DMS53 (cell line): ENCODE measurements at places on chromosomes 1 and 21.
A peak's percentile ranks its signal among the peaks of the same experiment; 100 is the strongest.

DNA sequence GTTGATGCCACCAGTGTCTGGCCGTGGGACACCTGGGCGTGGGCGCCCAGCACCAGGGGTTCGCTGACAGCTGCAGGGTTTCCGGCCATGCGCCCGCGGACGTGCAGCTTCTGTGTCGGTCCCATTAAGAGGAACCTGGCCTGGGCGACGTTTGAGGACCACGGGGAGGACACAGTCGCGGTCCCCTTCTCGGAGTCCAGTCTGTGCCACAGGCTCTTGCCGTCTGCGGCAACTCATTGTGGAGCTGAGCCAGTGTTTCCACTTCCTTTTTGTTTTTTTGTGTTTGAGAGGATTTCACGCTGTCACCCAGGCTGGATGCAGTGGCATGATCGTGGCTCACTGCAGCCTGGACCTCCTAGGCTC, 1.6 kb upstream of the C1orf159 start:
- peak; percentile 40 for DNase-seq

GRCh38 chr1:211710566-211711314, 35.3 kb upstream of the NEK2 start:
- no peak for DNase-seq

DNA sequence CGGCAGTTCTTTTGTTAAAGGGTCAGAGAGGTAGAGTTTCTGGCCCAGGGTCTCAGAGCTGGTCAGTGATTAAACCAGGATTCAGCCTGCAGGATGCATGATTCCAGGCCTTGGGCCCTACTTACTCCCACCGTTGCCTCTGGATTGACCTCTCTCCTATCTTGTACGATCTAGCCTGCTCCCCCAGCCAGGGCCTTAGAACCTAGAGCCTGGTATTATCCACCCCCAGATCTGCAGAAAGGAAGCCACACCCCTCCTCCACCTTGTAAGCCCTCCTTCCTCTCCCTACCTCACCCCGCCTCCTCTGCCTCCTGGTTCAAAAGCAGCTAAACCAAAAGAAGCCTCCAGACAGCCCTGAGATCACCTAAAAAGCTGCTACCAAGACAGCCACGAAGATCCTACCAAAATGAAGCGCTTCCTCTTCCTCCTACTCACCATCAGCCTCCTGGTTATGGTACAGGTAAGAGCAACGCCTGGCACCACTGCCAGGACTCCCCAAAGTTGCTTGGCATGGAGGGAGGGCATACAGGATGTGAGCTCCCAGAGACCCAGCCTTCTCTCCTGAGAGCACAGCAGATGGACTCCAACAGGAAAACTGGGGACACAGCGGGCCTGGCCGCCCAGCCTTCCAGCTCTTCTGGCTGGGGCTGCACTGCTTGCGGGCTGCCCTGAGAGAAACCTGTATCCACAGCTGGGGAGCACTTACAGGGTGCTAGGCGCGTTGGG, at the start of gene CD52:
Gene CD52 (plus strand): TSS at position 347 of the 726 bp plus-strand sequence. CDS start 60 bp downstream, at position 407.
- no peak for DNase-seq

- DNase-seq = no peak
These were observed 102.4 kb downstream of the FAM78B start for GRCh38 chr1:166064313-166064926.

GRCh38 chr1:46735708-46736324, 16.9 kb upstream of the EFCAB14 start:
- peak; percentile 75 for DNase-seq

DNA sequence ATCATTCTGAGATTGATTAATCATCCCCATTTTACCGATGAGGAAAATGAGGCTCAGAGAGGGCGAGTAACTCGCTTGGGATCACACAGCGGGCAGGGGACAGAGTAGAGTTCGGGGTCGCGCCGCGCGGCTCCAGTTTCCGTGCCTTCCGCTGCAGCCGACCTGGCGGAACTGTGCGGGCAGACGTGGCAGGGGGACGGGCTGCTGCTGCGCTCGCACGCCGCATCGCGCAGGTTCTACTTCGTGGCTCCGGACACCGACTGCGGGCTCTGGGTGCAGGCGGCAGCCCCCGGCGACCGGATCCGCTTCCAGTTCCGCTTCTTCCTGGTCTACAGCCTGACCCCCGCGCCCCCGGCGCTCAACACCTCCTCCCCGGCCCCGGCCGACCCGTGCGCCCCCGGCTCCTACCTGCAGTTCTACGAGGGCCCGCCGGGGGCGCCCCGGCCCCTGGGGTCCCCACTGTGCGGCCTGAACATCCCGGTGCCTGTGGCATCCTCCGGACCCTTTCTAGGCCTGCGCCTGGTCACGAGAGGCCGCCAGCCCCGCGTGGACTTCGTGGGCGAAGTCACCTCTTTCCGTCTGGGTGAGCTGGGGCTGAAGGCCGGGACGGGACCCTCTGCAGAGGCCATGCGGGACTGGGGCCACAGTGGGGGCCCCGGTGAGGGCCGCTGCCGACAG, 2.3 kb downstream of the LDLRAD2 start:
- DNase-seq = peak; percentile 72

- DNase-seq = no peak
These were observed 36.6 kb upstream of the SLC44A3 start for GRCh38 chr1:94783342-94784189.

DNA sequence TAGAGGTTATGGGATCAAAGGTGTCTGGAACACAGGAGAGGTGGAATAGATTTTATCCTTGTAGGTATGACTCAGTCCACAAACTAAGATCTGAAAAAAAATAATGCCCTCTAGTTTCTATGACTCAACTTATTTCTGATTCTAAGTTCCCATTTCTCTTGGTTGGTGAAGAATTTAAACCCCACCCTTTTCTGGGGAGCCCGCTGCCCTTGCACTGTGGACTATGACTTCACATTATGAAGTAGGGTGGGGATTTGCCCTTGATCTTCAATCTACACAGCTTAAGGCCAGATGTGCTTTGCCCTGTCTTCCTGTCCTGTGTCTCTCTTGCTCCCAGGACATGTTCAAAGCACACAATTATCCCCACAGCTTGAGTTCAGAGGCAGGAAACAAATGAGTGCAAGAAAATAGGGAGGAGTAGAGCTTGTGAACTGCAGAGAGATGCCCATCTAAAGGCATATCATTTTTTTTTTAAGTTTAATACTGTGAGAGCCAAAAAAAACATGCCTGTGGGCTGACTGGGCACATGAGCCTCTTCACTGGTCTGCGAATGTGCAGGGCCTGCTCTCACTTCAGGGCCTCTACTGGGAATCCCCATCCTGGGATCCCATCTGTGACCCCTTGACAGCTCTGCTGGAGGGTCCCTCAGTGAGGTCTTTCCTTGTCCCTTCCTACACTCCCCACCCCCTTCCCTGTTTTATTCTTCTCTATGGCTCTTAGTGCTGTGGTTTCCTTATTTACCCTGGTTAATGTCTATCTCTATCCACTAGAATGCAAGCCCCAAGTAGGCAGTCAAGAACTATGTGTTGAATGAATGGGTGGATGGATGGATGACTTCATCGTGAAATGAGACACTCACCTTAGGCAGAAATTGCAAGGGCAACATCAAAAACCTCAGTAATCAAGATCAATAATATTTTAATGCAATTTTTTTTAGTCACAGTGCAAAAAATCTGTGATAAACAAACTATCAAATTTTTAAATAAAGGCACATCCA, 61.5 kb downstream of the CD58 start:
- no peak for DNase-seq

GRCh38 chr21:29630441-29630840, 309.4 kb downstream of the GRIK1 start:
- DNase-seq = no peak

GRCh38 chr1:241215203-241215602, 141.8 kb downstream of the RGS7 start:
- no peak for DNase-seq

DNA sequence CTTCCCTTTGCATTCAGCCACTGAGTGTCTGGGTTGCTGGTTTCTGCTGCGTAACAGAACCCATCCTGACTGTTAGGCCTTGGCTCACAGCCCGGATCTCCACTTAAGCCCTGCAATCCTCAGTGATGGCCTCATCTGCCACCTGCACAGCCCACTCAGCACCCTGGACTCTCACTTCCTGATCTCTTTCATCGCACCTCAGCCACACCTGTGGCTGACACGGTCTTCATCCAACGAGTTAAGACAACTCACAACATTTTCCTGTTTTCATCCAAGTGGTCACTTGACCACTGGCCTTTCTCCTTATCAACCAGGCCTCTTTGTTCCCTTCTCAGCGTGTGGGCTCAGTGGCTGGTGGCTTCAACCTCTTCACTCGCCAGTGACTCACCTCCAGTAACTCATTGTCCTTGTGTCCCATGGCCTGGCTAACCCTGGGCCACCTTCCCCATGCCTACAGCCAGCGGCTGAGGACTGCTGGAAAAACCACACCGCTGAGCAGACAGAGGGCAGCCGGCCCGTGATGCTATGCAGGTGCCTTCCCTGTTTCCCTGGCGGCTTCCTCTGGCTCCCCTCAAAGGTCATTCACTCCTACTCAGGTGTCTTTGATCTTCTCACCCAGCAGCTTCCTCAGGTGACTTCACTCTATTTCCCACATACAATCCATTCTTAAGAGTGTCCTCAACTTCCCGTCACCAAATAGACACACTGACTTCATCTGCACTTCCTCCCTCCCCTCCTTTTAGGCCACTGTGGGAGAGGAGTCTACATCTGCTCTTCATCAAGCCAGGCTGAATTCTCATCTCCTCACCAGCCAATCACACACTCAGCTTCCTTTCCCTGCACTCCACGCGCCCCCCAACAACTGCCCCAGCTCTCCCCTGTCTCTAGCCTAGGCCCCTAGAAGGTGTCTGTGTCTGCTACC, 19.9 kb upstream of the EDN2 start:
- peak; percentile 98 for DNase-seq

- DNase-seq = no peak
These were observed 15.5 kb downstream of the TEX35 start for GRCh38 chr1:178528228-178528952.

DNA sequence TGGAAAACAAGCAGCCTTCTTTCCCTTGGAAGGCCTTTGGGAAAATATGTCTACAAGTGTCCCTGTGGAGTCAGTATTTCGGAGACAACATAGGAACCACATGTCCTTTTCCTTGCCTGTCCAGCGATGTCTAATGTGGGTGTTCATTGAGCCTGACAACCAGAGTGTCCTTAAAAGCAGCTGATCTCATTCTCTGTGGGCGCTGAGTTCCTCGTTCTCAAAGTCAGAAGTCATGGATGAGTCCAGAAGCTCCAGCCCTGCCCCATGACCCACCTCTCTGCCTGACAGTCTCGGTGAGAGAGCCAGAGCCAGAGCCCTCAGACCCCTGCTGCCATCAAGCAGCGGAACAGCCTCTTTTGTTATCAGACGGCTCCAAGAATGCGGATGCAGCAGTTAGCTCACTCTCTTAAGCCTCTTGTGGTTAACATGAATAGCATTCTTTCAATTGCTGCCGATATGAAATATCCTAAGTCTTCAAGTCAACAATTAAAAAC, 329.2 kb downstream of the TGFB2 start:
- DNase-seq = peak; percentile 35

- DNase-seq = no peak
These were observed 10.5 kb downstream of the WNT9A start for GRCh38 chr1:227937031-227937837.

DNA sequence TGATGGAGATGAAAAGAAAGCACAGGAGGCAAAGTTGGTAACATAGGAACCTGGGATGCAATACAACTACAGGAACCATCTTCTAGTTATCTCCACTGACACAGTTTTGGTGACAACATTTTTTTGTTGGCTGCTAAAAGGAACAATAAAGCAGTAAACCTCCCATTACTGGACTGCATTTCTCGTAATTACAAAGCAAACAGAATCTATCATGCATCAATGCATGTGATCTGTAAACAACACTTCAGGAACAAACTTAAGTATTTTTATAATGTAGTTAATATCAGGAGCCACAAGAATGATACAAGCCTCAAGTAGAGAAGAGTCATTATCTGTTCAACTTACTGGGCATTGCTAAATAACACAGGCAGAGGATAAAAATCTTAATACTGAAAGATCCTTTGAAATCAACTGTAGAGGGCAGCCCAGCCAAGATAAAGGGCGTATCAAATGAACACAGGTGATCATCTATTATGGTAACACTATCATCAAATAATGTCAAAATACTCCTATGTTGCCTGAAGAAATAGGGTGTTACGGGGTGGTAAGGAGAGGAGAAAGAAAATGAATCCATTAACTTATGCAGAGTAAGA, 193.3 kb downstream of the EIF4G3 start:
- peak; percentile 65 for DNase-seq

- peak; percentile 32 for DNase-seq
These were observed 6.3 kb downstream of the KIF17 start for GRCh38 chr1:20711285-20712214.

DNA sequence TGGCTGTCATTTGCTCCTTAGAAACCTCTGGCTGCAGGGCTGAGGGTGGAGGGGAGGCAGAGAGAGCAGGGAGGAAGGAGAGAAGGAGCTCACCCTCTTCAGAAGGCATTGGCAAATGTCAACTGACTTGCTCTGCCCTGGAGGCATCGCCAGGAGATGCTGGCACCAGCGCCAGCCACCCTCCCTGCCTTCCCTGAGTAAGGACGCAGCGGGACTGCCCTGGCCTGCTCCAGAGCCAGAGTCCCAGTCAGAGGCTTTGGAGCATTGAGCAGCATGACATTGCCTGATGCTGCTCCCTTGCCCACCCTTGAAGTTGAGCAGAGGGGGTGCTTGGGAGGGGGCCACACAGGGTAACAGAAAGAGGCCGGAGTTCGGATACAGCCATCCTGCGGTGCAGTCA, 62.3 kb downstream of the DISP3 start:
- no peak for DNase-seq

DNA sequence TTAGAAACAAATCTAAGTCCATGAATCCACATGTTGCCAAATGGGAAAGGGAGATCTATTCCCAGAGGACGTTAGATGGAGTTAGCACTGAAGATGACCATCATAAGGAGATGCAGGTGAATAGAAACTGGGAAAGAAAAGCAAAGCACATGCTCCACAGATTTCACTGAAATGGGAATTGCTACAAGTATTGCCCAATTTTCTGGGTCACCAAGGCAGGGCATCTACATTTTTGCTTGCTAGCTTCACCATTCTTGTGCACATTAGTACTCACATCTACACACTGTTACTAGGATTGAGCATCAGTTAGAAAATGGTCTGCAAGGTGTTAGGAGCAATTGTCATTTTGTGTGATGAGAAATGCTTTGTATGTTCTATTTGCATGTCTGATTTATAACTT, 99.1 kb downstream of the JAK1 start:
- no peak for DNase-seq

DNA sequence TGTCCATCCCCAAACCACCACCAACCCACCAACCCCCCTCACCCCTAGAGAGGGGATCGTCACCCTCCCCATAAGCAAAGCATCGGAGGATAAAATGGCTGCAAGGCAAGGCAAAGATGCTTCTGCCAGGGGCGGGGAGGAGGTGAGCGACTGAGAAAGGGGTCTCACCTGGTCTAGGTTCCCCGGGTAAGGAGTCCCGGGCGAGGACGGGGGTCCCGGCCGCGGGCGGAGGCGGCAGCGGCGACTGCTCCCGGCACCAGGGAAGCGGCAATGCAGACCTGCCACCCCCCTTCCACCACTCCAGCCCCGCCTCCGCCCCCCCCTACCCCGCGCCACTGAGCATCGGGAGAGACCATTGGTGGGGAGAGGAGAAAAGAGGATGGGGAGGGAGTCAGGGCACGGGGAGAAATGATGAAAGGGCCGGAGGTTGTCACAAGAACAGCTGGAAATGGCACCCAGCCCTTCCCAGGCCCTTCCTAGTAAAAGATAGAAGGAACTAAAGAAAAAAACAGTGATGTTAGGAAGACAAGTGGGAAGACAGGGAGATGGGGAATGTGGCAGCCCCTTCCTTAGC, at the start of gene SV2A:
Gene SV2A (minus strand): TSS at position 274 of the 574 bp plus-strand sequence. CDS start 4,004 bp downstream, outside the sequence.
- peak; percentile 86 for DNase-seq
